CD8-positive, alpha-beta memory T cell (primary cell): ENCODE measurements at places on chromosomes 1 and 21. TPM values are rescaled to one million over a fixed set of nuclear protein-coding genes. Genes with fewer than 3 reads are reported as not detected.
A peak's percentile ranks its signal among the peaks of the same experiment; 100 is the strongest.

DNA sequence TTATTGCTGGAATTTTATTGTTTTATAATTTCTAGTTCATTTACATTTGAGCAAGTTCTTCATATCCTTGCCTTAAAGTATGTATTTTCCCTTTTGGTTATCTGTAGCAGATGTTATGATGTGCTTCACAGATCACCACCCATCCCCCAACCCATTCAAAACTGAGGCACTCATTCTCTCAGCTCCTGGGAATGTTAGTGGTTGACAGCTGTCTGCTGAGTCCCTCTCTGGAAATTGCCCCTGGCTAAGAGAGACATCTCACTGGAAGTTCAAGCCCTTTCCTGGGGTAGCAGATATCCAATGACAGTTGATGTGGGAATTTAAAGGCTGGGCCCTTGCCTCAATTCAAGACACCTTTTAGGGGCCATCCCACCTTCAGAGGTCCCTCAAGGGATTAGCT lies 4.3 kb upstream of the DPYD start:
- no peak for DNase-seq

- no peak for DNase-seq
Measured at GRCh38 chr1:231715816-231716722, 89.5 kb downstream of the DISC1 start.

- peak; percentile 72 for DNase-seq
Measured at GRCh38 chr21:33924079-33924765, 8.6 kb upstream of the ATP5PO start.

GRCh38 chr1:43908858-43909257 lies 24.7 kb upstream of the ARTN start:
- DNase-seq, result no peak

GRCh38 chr21:45838634-45839033 lies 142.9 kb upstream of the COL6A1 start:
- no peak for DNase-seq

DNA sequence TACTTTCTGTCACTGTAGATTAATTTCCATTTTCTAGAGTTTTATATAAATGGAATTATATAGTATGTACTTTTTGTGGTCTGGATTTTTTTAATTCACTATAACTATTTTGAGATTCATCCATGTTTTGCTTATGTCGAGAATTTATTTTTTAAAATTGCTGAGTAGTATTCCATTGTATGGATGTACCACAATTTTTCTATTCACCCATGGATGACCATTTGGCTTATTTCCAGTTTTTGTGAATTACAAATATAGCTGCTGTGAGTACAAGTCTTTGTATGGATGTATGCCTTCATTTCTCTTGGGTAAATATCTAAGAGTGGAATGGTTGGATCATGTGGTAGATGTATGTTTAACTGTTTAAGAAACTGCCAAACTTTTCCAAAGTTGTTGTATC lies 3.7 kb upstream of the THEM4 start:
- no peak for DNase-seq

DNA sequence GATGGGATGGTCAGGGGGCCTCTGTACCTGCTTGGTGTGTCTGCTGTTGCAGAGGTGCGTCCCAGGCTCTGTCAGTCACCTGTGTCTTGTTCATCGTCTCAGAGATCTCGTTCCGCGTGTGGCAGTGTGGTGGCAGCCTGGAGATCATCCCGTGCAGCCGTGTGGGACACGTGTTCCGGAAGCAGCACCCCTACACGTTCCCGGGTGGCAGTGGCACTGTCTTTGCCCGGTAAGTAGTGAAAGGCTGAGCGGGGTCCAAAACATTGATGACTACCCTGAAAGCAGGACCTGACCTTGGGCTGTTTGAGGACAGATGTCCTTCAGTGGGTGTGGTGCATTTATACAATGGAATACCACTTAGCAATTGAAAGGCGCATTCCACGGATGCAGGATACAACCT lies 171.0 kb downstream of the PGBD5 start:
- no peak for DNase-seq

GRCh38 chr1:231934797-231935196 lies 308.2 kb downstream of the DISC1 start:
- DNase-seq, result no peak

- DNase-seq, result no peak
Measured at GRCh38 chr1:183279835-183280234, 93.8 kb downstream of the LAMC2 start.

- no peak for DNase-seq
Measured at GRCh38 chr1:243364866-243365265, 109.0 kb downstream of the SDCCAG8 start.

DNA sequence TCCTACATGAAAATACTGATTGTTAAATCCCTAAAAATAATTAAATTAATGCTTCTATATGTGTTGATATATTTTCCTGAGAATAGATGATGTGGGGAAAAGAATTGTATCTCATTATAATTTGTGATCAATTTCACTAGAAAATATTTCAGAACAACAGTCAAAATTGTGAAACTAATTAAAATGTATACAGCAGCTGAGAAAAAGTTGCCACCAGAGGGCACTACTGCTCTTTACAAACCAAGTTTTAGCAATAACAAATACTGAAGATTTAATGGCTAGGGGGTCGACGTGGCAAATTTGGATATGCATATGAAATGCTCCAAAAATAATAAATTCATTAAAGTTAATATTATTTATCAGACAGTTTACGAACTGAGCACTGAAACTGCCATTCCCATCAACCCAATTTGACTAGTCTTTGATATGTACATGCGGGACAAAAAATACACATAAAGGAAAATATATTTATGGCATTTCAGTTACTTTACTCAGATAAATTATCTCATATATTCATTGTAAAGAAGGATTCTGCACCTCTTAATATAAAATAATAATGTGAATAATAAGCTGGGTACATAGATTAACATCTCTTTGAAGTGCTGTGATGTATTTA lies 96.3 kb upstream of the TMPRSS15 start:
- no peak for DNase-seq

GRCh38 chr21:40531431-40532110 lies 315.4 kb downstream of the DSCAM start:
- DNase-seq, result no peak

GRCh38 chr21:31731056-31731856 lies 662 bp downstream of the SCAF4 start:
- peak; percentile 35 for DNase-seq

DNA sequence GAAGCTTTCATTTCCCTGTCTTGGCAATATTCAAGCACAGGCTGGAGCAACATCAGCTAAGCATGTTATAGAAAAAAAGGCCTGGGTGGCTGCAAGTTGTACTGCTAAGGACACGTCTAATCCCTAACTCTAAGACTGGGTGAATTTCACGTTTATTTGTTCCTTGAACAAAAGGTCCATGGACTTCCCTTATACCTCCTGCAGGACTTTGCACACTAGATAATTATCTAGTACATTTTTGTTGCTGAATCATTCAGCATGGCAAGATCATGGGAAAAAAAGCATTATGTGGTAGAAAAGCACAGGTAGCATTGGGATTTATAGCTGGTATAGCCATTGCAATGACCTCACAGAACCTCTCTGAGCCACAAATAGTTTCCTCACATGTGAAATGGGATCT lies 130.7 kb upstream of the DMRTA2 start:
- no peak for DNase-seq

GRCh38 chr21:46562964-46563607 lies 41.8 kb downstream of the S100B start:
- DNase-seq, result no peak

GRCh38 chr1:204979891-204980649 lies 62.9 kb upstream of the CNTN2 start:
- no peak for DNase-seq

The LORICRIN gene
- not detected for polyA plus RNA-seq

The NFYC gene
- 51.3 TPM for polyA plus RNA-seq

The CNN3 gene
- polyA plus RNA-seq, result 2.8 TPM

The CNR2 gene
- polyA plus RNA-seq, result 5.3 TPM

The GNPAT gene
- 33.2 TPM for polyA plus RNA-seq

The RGS16 gene
- 0.21 TPM for polyA plus RNA-seq

The CYYR1 gene
- not detected for polyA plus RNA-seq

The TMEM200B gene
- 0.12 TPM for polyA plus RNA-seq
